ENCODE measurements at places on chromosomes 4 and X.

- no peak for DNase-seq
Observed at GRCh38 chr4:52718123-52718522, 33.1 kb downstream of the ERVMER34-1 start.

DNA sequence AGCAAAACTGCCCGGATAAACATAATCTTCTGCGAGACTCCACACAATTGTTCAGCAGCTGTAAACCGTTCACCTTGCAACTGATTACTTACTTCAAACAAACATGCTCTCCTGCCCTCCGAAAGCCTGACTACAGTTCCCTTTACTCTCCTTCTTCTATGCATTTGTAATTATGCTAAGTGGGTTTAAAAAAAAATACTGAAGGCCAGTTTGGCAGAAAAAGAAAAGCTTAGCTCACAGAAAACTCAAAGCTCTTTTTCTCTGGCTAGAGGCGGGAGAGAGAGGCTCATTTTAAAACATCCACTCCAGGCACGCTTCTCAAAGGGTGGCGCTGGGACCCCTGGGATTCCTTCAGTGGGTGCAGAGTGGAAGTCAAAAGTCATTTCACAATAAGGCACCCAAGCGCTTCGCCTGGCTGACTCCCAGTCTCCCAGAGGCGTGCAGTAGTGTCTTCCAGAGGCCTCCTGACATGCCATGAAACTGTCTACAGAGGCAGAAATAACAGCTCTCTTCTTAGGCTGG lies 1.9 kb downstream of the DHRSX start:
- DNase-seq: no peak

DNA sequence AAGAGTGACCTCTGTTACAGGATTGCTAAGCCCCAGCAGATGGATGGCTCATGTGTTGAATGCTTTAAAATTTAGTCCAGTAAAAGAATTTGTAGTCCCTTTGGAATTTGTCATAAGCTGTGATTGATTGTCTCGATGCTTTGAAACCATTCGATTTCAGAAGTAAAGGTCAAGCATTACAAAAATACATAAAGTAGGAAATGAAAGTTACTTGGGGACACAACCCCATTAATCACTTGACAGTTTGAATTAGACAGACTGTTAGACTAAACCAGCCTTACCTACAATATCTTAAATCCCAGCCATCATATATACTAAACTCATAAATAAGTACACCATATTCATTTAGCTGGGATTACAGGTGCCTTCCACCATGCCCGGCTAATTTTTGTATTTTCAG lies 6.6 kb downstream of the REST start:
- DNase-seq: no peak

- DNase-seq: no peak
Observed at GRCh38 chrX:120308959-120309872, 2.0 kb downstream of the TMEM255A start.

- DNase-seq: no peak
Observed at GRCh38 chr4:4200624-4201023, 26.1 kb downstream of the OTOP1 start.

GRCh38 chr4:122781486-122781885 lies 45.1 kb upstream of the FGF2 start:
- no peak for DNase-seq

- DNase-seq: no peak
Observed at GRCh38 chr4:114997576-114998247, 115.7 kb downstream of the NDST4 start.

DNA sequence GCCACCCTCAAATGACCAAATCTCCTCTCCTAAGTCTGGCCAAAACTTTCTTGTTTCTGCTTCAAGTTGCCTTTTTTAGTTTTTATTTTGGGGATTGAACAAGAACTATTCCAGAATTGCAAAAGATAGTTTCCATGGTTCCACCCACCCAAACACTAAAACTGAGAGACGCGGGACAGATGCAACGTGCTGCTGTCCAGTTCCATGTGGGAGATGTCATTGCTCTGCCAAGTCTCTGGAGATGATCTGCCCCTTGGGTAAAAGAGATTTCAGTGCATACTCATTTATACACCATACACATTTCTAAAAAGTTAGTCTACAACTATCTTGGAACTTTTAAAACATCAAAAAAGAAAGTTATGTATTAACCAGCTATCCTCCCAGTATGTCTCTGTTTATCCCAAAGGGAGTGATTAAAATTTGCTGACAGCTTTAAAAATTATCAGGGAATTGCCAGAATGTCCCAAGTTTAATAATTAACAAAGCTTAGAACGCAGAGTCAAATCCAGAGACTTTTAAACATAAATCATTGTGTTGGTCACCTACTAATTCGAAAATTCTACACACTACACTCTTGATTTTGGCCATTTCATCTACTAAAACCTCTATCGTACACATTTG lies 3.2 kb downstream of the MAOB start:
- no peak for DNase-seq

DNA sequence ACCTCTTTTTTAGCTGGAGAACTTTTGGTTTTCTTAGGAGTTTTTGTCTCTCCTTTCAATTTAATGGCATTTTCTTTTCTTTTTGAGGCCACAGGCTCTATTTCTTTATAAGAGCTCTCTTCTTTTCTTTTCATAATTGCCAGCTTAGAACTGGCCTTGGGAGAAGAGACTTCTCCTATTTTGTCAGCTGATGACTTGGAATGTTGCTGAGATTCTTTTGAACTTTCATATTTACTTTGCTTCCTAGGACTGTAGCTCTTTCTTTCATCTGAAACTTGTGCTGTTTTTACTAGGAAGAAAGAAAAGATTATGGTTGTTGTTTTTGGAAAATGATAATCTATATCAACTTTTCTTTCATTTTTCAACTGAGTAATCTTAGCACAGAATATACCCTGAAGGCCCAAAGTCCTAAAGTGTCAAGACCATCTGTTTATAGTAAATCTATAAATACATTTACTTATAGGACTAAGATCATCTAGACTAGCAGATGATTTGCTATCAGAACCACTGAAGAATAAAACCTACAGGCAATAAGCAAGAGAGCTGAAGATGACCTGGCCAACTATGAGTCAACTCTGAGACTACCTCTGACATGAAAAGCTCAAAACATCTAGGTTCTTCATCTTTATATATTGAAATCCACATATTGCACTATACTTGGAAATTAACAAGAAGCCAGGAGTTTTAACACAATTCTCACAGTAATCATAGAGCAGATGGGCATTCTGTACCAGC lies 45.6 kb downstream of the RFC1 start:
- DNase-seq: no peak

GRCh38 chr4:184298254-184298653 lies 80.6 kb upstream of the ENPP6 start:
- DNase-seq: no peak

DNA sequence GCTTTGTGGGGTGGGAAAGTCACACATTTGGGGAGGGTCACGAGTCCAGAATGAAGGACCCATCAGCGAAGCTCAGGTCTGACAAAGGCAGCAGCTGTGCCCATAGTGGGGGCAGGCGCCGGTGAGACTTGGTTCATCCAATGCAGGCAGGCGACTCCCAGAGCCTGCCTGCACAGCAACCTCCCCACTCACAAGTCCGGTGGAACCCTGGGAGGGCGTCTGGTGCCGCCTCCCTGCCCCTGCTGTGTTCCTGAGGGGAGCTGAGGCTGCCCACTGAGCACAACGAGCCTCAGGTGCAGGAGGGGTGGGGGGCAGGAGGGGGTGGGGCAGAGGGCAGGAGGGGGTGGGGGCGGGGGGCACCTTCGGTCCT lies 13.7 kb downstream of the LRPAP1 start:
- no peak for DNase-seq

DNA sequence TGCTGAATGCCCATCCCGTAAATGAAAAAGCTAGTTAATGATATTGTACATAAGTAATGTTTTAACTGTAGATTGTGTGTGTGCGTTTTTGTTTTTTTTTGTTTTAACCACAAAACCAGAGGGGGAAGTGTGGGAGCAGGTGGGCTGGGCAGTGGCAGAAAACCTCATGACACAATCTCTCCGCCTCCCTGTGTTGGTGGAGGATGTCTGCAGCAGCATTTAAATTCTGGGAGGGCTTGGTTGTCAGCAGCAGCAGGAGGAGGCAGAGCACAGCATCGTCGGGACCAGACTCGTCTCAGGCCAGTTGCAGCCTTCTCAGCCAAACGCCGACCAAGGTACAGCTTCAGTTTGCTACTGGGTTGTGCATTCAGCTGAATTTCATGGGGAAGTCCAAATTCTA lies at the start of gene SPP1:
TSS of gene SPP1 (plus strand) at position 249 of the 400 bp plus-strand sequence. CDS start 1,182 bp downstream, outside the sequence.
- DNase-seq: peak; percentile 2

DNA sequence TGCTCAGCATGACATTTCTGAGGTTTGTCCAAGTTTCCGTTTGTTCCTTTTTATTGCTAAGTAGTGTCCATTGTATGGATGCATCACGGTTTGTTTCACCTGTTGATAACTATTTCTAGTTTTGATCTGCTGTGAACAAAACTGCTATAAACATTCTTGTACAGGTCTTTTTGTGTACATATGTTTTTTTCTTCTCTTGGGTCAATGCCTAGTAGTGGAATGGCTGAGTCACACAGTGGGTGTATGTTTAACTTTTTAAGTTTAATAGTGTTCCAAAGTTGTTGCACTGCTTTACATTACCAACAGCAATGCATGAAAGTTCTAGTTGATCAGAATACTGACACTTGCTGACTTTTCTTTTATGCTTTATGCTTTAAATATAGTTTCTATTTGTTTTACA lies 76.7 kb downstream of the MAOB start:
- DNase-seq: no peak

DNA sequence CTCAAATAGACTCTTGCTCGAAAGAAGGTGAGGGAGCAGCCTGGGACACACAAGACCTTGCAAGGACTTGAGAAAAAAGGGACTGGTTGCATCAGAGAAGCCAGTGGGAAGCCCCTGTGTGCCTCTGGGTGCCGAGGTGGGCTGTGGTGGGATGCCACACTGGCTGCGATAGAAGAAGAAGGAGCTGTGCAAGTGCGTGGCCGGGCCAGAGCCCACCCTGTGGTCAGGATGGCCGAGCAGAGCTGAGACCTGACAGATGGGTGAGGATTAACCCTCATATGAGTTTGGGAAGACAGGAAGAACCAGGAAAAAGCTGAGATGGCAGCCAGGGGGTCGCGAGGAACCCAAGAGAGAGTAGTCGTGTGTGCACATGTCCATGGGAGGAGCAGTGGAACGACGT lies 44.6 kb upstream of the HGFAC start:
- DNase-seq: no peak

GRCh38 chr4:70754470-70754869 lies 32.7 kb downstream of the RUFY3 start:
- no peak for DNase-seq

GRCh38 chr4:24560868-24561368 lies 23.4 kb downstream of the DHX15 start:
- no peak for DNase-seq

DNA sequence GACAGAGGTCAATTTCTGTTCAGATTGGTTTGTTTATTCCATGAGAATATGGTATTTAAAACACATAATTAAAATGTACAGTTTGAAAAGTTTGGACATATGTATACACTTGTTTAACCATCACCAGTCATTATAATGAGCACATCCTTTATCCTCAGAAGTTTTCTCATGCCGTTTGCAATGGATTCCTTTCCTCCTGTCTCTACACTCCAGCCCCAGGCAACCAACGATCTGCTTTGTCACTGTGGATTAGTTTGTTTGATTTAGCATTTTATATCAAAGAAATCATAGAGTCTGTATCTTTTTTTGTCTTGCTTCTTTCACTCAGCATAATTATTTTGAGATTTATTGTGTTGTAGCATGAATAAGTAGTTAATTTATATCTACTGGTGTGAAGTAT lies 243.0 kb upstream of the TRAM1L1 start:
- DNase-seq: no peak

DNA sequence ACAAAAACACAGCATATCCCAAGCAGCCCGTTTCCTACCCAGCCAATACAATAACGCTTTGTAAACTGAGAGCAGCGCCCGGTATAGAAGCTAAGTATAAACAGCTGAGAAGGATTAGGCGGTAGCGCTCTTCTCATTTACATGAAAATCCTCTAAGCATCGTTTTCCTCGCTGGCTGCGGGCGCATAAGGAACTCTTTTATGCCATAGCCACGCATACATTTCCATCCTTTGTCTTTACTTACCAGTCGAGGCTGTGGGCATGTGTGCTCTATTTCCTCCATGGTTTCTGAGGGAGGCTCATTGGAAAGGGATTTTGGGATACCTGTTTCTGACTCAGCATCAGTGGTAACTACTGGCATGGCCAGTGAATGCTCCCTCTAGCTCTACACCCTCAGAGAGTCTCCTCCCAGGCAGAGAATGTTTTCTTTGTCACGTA lies 383 bp downstream of the PCYT1B start:
- DNase-seq: peak; percentile 66

DNA sequence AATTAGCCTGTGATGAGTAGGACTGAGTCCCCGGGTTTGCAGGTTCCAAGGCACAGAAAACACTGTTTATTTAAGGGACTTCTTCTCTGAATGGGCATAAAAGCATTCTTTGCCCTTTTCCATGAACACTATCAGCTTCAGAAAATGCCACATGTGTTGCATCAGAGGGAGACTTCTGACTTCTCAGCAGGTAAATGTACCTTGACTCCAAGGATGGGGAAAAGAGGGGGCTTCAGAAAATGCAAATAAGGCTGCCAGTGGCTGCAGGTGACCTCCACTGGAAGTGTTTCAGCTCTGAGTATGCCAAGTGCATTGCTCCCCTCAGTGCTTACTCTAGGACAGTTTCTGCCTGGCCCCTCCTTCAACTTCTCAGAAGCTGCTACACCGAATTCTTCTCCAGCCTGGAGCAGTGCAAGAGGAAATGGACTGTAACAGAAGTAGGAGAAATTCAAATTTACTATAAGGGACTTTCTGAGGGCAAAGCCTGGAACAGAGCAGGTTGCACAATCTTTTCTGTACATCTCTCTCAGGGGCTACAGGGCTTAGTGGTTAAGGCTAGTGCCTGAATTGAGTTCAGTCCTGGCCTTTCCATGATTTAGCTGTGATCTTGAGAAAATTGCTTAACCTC lies 233.2 kb downstream of the PTTG2 start:
- no peak for DNase-seq

DNA sequence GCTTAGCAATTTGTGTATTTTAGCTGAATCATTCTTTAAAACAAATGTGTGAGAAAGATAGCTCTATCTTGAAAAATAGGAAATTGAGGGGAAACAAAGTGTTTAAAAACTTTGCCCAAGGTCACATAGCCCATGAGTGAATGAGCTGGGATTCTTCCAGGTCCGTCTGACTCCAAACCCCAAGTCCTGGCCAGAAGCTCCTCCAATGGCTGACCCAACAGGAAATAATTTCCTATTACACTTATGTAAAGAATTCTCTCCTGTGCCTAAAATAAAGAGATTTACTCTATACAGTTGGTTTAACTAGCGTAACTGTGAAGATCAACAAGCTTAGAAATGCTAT lies 287.6 kb downstream of the ARHGAP24 start:
- DNase-seq: no peak

- DNase-seq: no peak
Observed at GRCh38 chr4:126137782-126138170, 823.0 kb downstream of the FAT4 start.

GRCh38 chr4:108157655-108158054 lies 11.1 kb downstream of the LEF1 start:
- no peak for DNase-seq

DNA sequence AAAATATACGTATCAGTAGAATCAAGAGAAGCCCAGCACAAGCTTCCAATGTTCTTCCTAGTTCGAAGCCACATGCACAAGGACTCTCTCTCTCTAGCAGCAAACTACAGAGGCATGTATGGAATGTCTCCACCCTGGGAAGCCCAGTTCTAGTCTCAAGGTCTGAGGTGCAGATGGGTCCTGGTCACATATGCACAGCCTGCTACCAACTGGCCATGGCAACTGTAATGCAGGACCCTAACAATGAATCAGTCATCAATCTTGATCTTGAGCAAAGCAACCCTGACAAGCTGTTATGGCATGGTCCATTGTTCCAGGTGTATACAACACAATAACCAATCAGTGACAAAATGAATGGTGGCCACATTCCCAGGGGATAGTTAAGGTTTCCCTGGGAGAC lies 55.8 kb downstream of the MBNL3 start:
- DNase-seq: peak; percentile 24

Data from NCI-H2081 (cell line).